ENCODE measurements at places on chromosomes 12 and 14.

DNA sequence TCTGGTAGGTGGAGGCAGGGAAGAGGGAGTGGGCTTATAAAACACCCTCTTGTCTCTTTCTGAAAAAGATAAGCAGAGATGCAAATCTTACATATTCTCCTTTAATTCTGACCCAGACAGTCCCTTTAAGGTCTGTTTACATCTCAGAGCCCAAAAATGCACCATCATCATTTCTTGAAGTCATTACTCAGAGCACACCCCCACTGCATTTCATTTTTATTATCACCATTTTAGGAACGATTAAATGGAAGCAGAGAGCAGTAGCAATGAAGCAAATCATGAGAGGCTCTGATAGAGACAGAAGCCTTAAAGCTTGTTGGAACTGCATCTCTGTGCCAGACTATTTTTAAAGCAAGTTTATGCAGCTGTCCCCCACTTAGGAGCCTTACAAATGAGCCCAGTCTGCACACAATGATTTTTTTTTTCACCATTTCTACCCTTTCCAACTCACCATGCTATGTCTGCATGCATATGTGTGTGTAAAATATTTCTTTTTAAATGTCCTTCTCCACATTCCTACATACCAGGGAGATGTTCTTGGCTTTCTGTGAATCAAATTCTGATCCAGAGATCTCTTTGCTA, 311.0 kb downstream of the GRIN2B start:
- DNase-seq: no peak

GRCh38 chr14:52835122-52835903, 43.9 kb upstream of the GNPNAT1 start:
- no peak for DNase-seq

- no peak for DNase-seq
Measured at GRCh38 chr12:84822525-84822924, 90.1 kb downstream of the SLC6A15 start.

DNA sequence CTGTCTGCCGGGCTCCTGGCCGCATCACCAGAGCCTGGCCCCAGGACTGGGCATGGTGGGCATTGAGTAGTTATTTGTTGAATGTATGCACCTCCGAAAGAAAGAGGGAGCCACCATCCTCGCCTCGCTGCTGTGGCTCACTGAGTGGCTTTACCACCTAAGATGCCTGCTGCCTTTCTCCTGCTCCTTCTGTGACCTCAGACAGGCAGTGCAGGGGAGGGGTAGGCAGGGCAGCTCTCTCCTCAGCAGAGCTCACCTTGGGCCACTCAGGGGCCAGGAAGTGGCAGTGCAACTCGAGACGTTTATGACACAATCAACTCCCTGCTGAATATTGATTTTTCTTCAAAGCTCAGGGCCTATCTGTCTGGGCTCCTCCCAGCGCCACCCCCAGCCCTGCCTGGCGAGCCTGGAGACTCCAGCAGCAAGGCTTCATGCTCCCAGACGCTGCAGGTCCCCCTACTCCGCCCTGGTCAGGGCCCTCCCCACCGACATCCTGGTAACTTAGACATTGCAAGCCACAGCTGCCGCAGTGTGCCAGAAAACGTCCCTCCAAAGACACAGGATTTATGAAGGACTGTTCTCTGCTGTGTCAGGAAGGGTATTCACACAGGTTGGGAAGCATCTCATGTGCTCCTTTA, 84.3 kb upstream of the DIO3 start:
- no peak for DNase-seq

DNA sequence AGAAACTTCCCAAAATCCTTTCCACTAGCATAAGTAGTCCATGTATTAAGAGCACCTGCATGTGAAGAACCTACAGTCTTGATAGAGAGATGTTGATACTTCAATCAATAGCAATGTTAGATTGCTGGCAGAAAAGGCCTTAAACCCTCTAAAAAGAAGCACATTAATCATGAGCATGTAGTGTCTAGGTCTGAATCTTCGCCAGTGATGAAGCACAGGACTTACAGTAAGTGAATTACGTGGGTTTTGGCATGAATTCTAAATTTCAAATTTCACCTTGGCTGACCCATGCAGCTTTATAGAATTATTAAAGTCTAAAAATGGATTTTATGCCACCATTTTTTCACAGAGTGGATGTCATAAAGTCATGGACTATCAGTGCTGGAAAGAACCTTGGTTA, 791.6 kb upstream of the NOVA1 start:
- no peak for DNase-seq

- no peak for DNase-seq
Measured at GRCh38 chr12:25058012-25058411, 109.1 kb upstream of the BCAT1 start.

- no peak for DNase-seq
Measured at GRCh38 chr14:86892152-86892956, 1100.6 kb downstream of the GALC start.

- peak; percentile 86 for DNase-seq
Measured at GRCh38 chr12:124655048-124655697, 87.8 kb upstream of the NCOR2 start.

- DNase-seq: no peak
Measured at GRCh38 chr12:3683670-3684069, 69.2 kb downstream of the CRACR2A start.

GRCh38 chr12:96225994-96226399, 31.8 kb downstream of the ELK3 start:
- no peak for DNase-seq

GRCh38 chr12:65905405-65905804, 81.1 kb downstream of the HMGA2 start:
- no peak for DNase-seq

DNA sequence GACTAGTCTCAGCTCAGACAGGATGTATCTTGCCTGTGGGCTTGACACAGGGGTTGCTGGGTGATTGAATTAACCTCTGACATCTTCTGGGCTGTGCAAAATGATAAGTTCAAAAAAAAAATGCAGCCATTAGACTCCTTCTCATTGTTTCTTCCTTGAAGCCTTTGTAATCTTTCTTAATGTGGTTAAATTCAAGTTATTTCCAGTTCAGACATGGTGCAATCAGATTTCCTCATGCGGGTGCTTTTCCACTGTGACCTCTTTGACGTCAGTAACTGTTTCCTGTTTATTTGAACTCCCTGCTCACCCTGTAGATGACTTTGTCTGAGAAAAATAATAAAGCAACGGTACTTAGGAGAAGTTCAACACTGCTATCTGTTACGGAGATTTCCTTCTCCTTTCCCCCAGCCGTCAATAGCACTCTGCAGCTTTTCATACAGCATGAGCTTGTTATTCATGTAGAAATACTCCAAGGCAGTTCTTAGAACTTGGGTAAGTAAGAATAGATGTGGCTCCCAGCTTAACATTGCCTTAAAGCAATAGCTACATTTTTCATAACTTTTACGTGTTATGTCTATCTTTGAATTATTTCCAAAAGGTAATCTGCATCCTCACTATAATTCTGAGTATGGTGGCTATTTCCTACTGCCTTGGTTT, 155.5 kb downstream of the PRKCH start:
- DNase-seq: peak; percentile 13

DNA sequence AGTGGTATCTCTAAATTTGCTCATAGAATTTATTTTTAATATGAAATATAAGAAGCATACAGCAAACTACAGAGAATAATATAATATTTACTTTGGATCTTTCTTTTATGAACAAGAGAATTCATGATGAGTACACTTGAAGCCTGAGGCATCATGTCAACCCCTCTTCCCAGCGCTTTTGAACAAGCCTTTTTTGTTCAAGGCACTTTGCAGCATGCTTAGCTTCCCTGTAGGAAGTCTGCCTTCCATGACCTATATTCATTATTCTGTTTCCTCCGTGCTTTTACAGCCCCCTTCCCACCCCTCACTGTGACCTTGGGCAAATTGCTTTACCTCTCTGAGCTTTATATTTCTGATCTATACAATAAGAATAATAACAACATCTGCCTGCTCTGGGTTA, 41.6 kb downstream of the SCN8A start:
- DNase-seq: no peak

- DNase-seq: no peak
Measured at GRCh38 chr14:103284574-103285467, 49.2 kb upstream of the EIF5 start.

DNA sequence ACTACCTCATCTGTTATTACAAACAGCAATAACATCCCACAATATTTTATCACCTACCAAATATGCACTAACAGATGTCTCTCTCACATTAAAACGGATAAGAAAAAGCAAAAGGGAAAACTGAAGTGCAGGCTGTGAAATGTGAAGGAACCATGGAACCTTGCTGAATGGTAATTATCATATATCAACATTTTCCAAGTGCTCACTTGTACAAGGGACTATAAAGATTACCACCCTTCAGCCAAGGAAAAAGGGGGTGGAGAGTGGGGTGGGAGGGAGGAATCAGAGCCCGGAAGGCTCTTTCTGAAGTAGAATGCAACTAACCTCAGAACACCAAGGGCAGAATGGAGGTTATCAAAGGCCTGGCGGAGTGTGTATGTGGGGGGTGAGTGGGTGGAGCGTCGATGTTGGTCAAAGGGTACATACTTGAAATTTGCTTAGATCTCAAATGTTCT, 1.2 kb downstream of the SNX6 start:
- no peak for DNase-seq

DNA sequence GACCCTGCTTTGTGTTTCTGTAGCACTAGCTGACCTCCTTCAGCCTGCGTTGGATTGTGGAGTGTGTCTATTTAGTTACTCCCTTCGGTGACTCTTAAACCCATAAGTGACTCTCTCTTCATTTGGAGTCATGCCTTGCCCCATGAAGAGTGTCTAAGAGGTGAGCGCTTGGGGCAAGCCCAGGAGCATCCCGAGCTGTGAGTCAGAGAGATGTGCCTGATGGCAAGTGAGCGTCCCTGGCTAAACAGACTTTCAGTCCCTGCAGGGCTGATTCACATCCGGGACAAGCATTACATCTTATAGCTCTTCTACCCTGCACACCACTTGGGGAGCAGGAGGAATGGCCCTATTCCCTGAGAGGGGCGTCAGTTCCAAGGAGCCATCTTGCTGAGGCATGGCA, 24.3 kb upstream of the ATF1 start:
- DNase-seq: no peak

DNA sequence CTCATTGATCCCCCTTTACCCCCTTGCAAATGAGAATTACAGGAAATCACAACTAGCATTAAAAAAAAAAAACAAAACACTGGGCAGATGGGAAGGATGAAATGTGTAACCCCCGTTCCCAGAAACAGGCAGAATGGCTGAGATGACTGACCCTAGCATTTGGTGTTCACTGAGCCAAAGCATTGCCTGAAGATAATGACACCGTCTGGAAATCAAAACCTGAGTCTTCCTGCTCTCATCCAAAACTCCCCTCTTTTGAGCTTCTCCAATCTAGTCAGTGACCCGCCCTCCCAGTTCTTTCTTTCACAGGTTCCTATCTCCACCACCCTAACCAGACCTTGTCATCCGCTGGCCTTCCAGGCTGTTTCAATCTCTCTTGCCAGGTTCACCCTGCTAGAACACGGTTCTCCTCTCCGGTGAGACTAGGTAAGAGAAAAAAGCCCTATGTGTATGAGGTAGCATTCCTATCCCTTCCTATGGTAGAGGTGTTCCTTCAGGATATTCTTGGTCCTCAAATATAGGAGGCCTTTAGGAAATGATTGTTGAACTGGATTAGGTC, 21.3 kb downstream of the SUSD6 start:
- no peak for DNase-seq

- no peak for DNase-seq
Measured at GRCh38 chr14:39467889-39468524, 35.8 kb upstream of the FBXO33 start.

DNA sequence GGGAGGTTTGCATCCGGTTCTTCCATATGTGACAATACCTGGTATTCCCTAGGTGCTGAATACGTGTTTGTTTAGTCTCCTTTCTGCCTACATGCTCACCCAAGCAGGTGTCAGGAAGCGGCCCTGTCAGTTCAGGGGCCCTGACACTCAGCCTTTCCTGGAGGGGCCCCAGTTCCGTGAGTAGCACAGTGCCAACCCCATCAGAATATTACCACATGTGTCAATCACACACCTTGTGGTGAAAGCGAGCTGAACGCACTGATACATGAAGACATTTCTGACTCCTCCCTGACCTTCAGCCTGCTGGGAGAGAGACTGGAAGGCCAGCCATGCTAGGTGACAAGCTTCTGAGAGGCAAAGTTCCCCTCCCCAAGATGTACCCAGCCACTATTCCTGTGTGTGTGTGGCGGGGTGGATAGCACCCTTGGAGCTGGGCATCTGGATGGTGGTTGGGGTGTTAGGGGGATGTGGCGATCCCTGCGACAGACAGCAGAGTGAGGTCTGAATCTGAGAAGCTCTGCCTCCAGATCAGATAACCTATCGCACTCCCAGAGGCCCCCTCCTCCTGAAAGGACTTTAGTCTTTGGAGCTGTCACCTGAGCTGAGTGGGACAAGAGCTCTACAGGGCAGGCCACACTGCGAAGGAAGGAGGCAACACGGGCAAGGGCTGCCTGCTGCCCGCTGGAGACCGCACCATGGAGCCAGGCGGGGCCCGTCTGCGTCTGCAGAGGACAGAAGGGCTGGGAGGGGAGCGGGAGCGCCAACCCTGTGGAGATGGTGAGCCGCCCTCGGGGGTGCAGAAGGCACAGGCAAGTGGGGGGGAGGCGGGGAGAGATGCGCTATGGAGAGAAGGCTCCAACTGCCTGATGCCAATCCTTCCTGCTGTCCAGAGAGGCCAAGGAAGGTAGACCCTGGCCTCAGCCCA, at the start of gene SOAT2:
SOAT2 (plus strand) TSS at position 604 of the 925 bp plus-strand sequence; CDS start at position 696, 92 bp downstream.
- no peak for DNase-seq

DNA sequence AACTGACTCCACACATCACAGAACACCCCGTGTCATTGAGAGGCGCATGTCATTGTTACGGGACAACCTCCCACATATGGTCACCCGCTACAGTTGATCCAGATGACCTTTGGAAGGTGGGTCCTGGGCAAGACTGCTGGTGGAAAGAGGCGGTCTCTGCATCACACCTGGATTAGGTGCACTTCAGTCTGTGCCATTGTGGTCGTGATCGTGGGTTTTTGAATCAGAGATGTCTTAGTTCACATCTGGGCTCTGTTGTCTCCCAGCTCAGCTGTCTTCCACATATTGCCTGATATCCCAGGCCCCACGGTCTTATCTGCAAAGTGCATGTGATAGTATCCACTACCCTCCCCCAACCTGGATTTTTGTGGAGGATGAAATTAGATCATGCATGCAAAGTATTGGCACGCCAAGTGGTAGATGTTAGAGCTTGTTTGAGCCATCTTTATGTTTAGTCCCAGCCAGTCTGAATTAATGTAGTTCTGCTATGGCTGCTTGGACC, 208.7 kb upstream of the FOXN3 start:
- no peak for DNase-seq

DNA sequence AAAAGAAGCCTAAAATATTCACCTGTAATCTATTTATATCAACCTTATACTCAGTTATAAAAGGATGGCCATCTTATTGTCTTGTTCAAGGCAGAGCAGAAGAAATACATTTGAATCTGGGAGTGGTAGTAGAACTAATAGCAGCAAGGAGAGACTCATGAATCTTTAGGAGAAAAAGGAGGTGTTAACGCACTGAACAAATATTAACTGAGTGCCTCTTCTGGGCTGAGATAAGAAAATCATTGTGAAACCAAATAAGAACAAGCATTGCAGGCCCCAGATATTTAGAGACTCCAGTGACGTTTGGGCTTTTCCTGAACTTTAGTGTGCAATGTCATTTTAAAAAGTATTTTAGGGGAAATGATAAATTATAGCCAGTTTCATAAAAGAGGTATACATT, 790.6 kb downstream of the DIO2 start:
- no peak for DNase-seq

- DNase-seq: no peak
Measured at GRCh38 chr14:26928019-26928418, 330.2 kb upstream of the NOVA1 start.

All from hippocampal formation (tissue), 2 donors.